ENCODE measurements at places on chromosomes 5 and 9.

DNA sequence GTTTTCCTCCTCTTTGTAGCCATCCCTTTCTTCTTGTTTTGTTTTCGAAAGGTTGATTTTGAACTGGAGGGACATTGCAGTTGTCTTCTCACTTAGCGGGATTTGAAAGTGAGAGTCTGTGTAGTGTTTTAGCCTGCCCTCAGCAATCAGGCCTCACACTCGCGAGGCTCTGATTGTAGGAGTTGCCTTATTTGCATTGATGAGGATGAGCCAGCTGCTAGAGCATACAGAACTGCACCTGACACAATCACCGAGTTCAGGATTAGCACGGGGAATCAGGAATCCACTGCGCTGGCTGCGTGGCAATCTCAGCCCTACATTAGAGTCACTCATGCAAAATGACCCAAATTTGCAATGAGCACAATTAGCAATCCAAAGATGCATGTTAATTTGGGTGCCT lies 122.5 kb upstream of the TMEM161B start:
- H3K36me3 ChIP-seq, result no peaks in the 10 kb centered on the region
- no peak overlapping the region for H3K4me3 ChIP-seq
- H3K4me1 ChIP-seq, result no peaks in the 10 kb centered on the region
- H3K27me3 ChIP-seq, result no peaks in the 10 kb centered on the region

- H3K27me3 ChIP-seq, result no peaks in the 10 kb centered on the region
- H3K4me1 ChIP-seq, result no peaks in the 10 kb centered on the region
- H3K4me3 ChIP-seq, result no peak overlapping the region
- DNase-seq, result no peak
- H3K36me3 ChIP-seq, result no peaks in the 10 kb centered on the region
Observed at GRCh38 chr9:109449036-109449798, 48.9 kb downstream of the PTPN3 start.

- no peaks in the 10 kb centered on the region for H3K4me1 ChIP-seq
- H3K27ac ChIP-seq, result no peak overlapping the region
- H3K4me3 ChIP-seq, result no peak overlapping the region
- DNase-seq, result no peak
Observed at GRCh38 chr9:120436983-120437475, 142.9 kb downstream of the CDK5RAP2 start.

DNA sequence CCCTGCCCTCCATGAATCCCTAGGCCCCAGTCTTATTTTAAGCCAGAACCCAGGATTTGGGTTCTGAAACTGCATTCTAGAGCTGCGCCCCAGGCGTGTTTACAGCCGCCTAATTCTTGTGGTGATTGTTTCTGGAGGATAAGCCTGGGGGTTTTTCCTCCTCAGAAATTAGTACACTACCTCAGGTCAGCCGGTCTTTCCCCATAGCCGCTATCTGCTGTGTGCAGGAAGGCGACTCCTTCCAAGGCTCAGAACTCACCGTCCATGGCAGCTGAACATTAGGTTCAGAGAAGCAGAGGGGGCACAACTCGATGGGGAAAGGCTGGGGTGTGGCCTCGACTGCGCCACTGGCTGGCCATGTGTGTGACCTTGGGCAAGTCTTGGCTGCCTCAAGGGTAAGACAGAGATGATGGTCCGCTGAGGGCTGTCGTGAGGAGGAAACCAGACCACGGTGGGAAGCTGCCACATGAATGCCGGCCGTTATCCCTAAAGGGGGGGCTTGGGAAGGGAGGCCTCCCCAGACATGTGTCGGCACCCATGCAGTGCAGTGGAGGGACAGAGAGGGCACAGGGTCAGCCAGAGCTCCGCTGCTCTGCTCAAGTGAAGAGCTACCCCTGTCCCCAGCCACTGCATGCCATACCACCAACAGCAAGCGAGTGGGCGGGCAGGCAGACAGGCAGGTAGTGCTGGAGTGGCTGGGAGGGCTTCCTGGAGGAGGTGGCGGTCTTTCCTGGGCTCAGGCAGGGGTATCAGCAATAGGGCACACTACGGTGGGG lies 28.9 kb downstream of the SHB start:
- no peaks in the 10 kb centered on the region for H3K4me1 ChIP-seq
- H3K27me3 ChIP-seq, result no peaks in the 10 kb centered on the region
- no peaks in the 10 kb centered on the region for H3K36me3 ChIP-seq
- H3K27ac ChIP-seq, result peak overlapping the region; percentile 77

GRCh38 chr5:81632679-81633078 lies 118.2 kb downstream of the SSBP2 start:
- H3K27ac ChIP-seq, result no peak overlapping the region
- H3K4me1 ChIP-seq, result peaks cover 19% of the 10 kb centered on the region
- DNase-seq, result no peak
- H3K36me3 ChIP-seq, result no peaks in the 10 kb centered on the region
- H3K4me3 ChIP-seq, result no peak overlapping the region

- no peak overlapping the region for H3K27ac ChIP-seq
- H3K4me3 ChIP-seq, result no peak overlapping the region
- no peaks in the 10 kb centered on the region for H3K4me1 ChIP-seq
- no peak for DNase-seq
Observed at GRCh38 chr9:135394131-135394530, 85.5 kb upstream of the PPP1R26 start.

DNA sequence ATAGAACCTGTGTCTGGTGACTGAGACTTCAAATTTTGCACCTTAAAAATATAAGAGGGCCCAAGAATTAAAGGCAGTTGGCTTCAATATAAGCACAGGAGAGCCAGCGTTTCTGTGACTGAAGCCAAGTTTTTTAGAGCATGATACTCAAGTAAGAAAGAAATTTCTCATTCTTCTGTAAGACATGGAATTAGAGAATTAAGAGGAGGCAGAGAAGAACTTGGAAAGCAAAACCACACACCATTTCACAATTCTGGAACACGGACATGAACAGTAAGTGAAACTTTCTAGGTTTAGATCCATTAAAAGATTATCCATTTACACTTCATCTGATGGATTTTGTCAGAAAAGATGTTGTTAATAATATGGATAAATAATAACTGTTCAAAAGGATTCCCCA lies 8.9 kb upstream of the AGXT2 start:
- H3K4me3 ChIP-seq, result no peak overlapping the region
- DNase-seq, result no peak
- no peaks in the 10 kb centered on the region for H3K36me3 ChIP-seq
- no peak overlapping the region for H3K27ac ChIP-seq
- H3K4me1 ChIP-seq, result no peaks in the 10 kb centered on the region

DNA sequence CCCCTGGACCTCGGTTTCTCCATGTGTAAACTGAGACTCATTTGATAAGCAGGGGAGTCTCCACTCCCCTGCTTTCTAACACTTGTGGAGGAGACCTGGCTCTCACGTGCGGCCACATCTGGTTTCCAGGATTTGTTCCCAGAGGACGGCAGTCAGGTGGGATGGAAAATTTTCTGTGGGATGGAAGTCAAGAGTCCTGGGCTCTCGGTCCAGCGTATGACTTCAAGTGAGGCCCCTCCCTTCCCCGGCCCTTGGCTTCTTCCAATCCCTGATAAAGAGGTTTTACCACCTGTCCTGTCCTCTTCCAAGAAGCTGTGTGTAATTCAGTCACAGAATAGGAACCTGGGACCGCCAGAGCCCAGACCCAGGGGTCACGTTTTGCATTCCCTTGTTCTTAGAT lies 35.0 kb downstream of the TMOD1 start:
- no peaks in the 10 kb centered on the region for H3K36me3 ChIP-seq
- no peaks in the 10 kb centered on the region for H3K4me1 ChIP-seq
- no peak overlapping the region for H3K27ac ChIP-seq
- no peak for DNase-seq
- no peaks in the 10 kb centered on the region for H3K27me3 ChIP-seq

DNA sequence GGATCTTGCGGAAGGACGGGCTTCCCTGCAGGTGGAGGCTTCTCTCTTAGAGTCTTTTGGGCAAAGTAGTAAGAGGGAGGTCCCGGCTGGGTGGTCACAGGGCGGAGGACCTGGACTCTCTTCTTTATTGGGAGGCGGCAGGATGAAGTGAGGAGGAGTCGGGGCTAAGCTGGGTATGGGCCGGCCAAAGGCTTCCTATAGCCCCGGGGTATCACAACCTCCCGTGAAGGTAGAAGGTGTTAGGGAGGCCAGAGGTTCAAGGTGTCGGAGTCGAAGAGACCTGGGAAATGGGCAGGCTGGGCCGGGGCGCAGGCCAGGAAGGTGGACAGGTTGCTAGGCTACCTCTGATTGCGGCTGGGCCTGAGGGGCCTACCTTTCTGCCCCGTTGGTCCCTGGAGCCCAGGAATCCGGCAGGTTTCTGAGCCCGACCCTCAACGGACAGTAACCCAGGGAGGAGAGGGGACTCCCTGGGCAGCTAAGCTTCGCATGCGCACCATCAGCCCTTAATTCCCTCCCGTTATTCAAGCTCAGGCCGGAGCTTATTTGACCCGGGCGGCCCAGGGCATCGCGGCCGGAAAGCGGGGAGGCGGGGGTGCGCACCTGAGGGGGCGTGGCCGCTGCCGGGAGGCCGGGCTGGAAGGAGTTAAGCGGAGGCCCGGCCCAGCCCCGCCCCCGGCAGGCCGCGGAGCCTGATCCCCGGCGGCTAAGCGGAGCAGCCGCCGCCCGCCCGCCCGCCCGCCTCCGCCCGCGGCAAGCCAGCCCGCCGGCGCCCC lies at the start of gene TESK1:
TSS of gene TESK1 (plus strand) at position 685 of the 773 bp plus-strand sequence. CDS start 358 bp downstream, outside the sequence.
- H3K27ac ChIP-seq, result peak within 1 kb of the TSS; percentile 87
- peaks cover 11% of the 10 kb centered on the region for H3K36me3 ChIP-seq
- peaks cover 21% of the 10 kb centered on the region for H3K4me1 ChIP-seq

- H3K36me3 ChIP-seq, result no peaks in the 10 kb centered on the region
- no peaks in the 10 kb centered on the region for H3K27me3 ChIP-seq
- no peak for DNase-seq
Observed at GRCh38 chr5:103693517-103693916, 130.9 kb upstream of the NUDT12 start.

- H3K27me3 ChIP-seq, result no peaks in the 10 kb centered on the region
- H3K4me1 ChIP-seq, result peaks cover 4% of the 10 kb centered on the region
- no peak overlapping the region for H3K4me3 ChIP-seq
- no peaks in the 10 kb centered on the region for H3K36me3 ChIP-seq
- H3K27ac ChIP-seq, result no peak overlapping the region
- DNase-seq, result peak; percentile 19
Observed at GRCh38 chr9:130770679-130771442, 64.2 kb upstream of the ABL1 start.

- H3K27ac ChIP-seq, result no peak overlapping the region
- no peak overlapping the region for H3K4me3 ChIP-seq
- H3K27me3 ChIP-seq, result no peaks in the 10 kb centered on the region
- H3K36me3 ChIP-seq, result peaks cover 10% of the 10 kb centered on the region
- no peak for DNase-seq
- no peaks in the 10 kb centered on the region for H3K4me1 ChIP-seq
Observed at GRCh38 chr5:143065185-143065965, 295.2 kb downstream of the ARHGAP26 start.

- DNase-seq, result no peak
- no peak overlapping the region for H3K27ac ChIP-seq
- no peak overlapping the region for H3K4me3 ChIP-seq
- no peaks in the 10 kb centered on the region for H3K27me3 ChIP-seq
Observed at GRCh38 chr5:34610546-34610945, 45.6 kb upstream of the RAI14 start.

DNA sequence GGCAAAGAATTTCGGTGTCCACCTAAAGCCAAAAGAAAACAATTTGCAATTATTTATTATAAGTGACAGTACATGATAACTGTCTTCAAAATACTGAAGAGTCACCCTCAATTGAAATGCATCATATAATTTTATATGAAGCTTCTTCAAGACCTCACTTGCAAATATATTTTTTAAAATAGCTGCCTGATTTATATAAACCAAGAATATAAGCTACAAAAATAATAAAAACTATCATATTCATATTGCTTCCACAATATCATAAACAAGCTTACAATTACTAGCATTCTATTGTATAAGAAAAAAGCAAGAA lies 144.1 kb downstream of the CETN3 start:
- no peaks in the 10 kb centered on the region for H3K4me1 ChIP-seq
- no peak for DNase-seq
- H3K27ac ChIP-seq, result no peak overlapping the region
- H3K36me3 ChIP-seq, result no peaks in the 10 kb centered on the region

DNA sequence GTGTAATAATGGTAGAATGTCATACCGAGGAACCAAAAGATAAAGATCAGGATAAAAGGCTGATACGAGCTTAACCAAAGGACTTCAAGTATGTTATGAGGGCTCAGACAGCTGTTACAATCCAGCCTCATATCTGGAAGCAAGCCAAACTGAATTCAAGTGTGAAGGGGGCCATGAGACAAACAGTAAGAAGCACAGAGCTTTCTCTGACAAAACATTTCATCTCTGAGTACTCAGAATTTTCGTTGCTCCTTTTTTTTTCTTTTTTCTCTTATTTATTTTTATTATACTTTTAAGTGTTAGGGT lies 52.9 kb upstream of the CD180 start:
- no peak for DNase-seq
- no peaks in the 10 kb centered on the region for H3K27me3 ChIP-seq
- H3K36me3 ChIP-seq, result no peaks in the 10 kb centered on the region
- H3K4me1 ChIP-seq, result peaks cover 14% of the 10 kb centered on the region

- no peaks in the 10 kb centered on the region for H3K27me3 ChIP-seq
- DNase-seq, result no peak
- H3K4me3 ChIP-seq, result no peak overlapping the region
- H3K27ac ChIP-seq, result no peak overlapping the region
- H3K36me3 ChIP-seq, result no peaks in the 10 kb centered on the region
Observed at GRCh38 chr5:172411484-172412072, 42.7 kb downstream of the SH3PXD2B start.
